ELF-1 (cell line): ENCODE measurements at places on chromosomes 16 and 17.

- no peak for DNase-seq
Observed at GRCh38 chr16:24688359-24688758, 41.1 kb upstream of the TNRC6A start.

DNA sequence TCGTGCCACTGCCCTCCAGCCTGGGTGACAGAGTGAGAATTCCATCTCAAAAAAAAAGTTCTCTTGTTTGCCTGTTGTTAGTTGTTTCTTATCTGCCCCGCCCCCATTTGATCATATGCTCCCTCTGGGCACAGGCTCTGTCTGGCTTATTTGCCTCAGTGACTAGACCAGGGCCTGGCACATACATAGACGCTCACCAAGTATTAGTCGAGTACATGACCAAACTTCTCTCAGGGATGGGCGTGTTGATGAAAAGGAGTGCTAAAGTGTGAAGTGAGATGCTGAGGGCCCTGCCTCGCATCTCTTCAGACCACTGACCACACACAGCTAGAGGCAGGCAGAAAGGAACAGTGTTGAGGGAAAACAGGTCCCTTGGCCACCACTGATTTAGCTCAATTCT is 3.3 kb upstream of the HELZ start:
- no peak for DNase-seq

DNA sequence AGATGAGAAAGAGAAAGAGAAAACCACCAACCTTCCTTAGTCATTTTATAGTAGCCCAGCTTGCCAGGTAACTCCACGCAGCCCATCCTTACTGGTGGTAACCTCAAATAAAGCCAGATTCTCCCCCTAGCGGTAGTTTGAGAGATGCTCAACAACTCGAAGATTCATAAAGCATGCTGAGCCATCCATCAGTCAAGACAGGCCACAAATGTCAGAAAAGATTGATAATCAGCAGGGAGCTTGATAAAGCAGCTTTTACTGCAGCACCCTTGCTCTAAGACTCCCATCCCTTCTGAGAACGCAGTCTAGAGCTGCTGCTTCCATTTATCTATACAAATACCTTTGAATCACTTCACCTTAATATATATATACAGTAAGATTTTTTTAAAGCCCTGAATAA is 451.5 kb upstream of the HSBP1 start:
- peak; percentile 30 for DNase-seq

DNA sequence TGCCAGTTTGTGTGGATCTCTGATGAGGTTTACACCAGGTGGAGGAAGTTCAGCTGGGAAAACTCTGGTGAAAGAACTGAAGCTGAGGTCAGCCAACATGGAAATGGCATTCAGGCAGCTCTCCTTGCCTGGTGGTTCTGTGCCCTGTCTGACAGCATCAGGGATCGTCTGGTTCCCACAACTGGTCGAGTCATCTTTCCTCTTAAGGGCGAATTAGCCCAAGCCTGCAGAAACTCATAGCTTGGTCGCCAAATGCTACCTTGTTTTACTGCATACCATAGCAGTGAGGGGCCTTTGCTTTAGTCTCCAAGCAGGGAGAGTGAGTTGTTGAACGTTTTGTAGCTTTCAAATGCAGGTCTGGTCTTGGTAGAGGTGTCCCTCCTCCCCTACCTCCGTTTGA is 7.2 kb downstream of the PLCG2 start:
- DNase-seq, result peak; percentile 72

DNA sequence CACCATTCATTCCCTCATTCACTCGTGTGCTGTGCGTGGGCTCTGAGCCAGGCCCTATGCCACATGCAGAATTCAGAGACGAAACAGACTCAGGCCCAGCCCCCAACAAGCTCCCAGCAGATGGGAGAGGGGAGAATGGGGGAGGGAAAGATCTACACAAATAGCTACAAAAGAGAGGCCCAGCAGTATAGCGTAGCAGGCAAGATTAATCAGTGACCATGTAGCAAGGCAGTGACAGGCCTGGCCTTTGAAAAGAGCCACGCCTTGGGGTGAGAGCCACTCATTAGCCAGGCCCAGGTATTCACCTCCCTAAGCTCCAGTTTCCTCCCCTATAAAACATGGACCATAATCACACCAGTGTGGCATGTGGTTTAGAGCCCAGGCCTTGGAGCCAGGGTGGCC is 16.4 kb upstream of the KRT19 start:
- peak; percentile 70 for DNase-seq

DNA sequence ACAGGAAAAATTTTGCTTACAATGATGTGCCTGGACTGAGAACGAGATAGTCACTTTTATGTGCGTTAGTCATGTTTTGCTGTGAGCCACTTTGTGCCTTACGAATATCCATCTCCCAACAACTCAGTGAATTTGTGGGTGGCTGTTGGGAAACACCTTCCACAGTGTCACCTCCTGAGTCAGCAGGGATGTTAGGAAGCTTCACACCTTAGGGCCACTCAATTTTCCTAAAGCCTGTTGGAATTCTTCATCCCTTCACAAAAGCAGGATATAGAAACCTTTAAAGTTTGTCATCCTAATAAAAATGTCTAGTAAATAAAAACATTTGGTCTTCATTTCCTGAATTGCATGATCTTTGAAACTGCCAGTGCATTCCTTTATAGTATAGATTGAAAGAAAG is 4.3 kb upstream of the KRTAP3-1 start:
- no peak for DNase-seq

DNA sequence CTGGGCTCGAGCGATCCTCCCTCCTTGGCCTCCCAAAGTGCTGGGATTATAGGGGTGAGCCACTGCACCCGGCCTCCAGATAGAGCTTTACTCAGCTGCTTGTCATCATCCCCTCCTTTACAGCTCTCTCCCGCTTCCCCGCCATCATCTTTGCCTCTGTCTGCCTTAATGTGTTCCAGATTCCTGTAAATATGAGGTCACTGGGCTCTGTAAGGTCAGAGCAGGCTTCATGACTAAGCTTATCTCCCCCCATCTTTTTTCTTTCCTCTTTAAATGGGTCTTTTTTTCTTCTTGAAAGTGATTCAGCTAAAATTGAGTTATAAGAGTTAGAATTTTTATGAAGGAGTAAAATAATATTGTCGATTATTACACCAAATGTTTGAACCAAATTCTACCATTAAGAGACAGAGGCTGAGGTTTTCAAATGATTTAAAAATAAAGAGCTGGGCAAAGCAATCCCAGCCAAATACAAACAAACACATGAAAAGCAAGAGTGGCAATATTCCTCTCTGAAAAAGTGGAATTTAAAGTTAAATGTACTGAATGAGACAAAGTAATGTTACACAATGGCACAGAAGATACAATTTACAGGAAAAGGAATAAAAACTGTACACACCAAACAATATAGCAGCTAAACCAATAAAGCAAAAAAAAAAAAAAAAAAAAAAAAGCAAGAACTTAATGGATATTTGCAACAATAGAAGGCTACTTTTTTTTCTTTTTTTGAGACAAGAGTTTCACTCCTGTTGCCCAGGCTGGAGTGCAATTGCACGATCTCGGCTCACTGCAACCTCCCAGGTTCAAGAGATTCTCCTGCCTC is 62.1 kb downstream of the CRISPLD2 start:
- no peak for DNase-seq

DNA sequence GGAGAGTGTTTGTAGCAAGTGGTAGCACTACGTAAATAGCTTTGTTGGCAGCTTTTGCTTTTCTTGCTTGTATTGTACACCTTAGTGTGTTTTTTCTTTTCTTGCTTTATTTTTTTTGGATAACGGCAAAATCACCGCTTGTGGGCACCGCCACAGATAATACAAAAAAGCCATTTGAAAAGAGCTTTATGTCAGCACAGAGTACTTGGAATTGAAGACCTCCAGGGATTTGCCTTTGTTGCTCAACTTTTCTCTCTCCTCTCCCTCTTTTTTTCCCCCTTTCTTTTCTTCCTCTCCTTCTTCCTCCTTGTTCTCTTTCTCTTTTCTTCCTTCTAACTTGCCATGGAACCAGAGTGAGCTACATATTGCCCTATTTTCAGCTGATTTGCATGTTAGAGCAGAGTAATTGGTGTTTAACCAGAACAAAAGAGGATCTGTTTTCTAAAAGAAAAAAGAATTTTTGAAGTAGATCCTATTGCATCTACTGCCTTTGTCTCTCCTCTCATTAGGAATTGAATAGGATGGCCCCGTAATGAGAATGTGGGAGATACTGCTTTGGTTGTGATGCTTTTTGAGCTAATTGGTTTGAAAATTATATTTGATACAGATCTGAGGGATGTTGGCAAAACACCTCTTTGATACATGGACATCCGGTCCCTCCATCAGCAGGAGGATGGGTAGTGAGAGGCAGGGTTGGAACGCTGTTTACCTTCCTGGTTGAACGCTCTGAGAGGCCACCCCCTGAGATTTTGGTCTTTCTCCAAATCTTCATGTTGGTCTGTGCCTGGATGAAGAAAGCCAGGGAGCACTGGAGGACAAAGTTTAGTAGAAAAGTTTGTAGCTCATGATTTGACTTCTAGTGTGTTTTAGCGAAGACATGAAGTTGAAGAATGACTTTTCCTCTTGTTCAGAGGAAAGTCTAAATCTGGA is 85.6 kb downstream of the MSI2 start:
- no peak for DNase-seq

DNA sequence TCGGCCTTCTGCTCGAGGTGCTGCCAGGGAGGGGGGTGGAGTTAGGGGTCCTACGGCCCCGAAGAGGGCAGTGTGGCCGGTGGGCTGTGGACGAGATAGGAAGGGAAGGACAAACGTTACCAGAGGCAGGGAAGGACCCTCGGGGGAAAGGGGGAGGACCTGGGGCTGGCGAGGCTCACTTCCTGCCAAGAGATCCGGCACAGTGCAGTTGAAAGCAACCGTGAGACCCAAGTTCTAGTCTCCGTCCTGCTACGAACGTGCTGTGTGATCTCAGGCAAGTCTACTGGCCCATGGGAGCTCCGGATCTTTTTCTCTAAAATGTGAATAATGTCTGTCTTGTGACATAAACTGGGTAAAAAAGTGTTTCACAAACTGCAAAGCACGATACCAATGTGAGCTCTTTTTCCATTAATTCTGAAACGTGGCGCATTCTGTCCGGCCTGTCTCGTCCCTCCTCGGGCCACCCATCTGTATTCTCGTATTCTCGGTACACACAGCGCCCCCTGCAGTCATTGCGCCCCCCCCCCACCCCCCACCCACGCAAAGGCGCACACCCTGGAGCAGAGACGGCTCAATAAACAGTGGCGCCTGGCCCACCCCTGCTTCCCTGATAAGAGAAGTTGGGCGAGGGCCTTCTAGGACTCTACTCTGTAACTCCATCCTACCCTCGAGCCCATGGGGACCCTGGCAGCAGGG is 8.8 kb downstream of the CYGB start:
- peak; percentile 10 for DNase-seq

DNA sequence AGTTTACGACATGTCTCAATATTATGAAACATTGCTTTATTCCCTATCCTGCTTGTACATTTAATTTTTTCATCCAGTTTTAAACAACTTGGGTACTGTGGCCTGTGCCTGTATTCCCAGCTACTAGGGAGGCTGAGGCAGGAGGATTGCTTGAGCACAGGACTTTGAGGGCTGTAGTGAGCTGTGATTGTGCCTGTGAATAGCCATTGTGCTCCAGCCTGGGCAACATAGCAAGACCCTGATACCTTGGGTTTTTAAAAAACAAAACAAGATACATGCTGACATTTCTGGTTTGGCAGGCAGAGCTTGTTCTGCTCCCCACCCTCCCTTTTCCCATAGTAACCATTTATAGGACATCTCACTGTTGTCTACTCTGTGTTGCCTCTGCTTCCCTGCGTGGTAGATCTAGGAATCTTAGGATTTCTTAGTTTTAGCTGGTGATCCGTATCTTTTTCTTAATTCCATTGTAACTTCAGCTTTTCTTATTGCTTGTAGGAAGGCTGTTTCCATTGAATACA is 35.6 kb downstream of the TENT4B start:
- DNase-seq, result no peak

DNA sequence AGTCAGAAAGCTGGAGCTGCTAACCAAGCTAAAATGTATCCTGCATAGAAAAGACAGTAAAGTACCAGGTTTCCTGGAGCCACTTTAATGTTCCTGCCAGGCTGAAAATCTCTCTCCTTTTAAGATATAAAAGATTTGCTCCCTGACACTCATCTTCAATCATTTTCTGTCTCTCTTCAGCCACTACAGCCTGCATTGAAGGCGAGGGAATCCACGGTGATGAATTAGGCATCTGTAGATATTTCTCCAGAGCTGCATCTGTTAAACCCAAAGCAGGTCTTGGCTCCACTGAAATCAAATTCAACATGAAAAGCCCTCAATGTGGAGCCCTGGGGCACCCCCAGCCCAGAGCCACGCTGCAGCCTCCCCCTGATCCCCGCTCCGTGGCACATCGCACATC is 94.7 kb upstream of the CRHR1 start:
- no peak for DNase-seq

- peak; percentile 81 for DNase-seq
Observed at GRCh38 chr17:82230609-82231311, 1.9 kb downstream of the SLC16A3 start.

DNA sequence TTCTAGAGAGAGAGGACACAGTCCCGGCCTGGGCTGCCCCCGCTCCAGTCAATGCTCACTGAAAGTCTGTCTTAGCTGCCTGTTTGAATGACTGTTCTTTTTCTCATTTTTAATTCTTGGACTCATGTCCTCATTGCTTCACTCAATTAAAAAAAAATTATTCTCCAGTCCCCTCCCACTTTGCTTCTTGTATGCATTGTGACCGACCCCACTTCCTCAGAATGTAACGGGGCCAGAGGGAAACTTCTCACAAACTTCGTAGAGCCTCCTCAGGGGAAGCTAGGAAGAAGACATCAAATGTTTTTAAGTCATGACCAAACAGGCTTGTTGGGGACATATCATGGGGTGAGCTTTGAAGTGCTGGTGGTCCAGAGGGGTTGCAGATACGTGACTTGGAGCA is 113.2 kb downstream of the CCDC182 start:
- DNase-seq, result no peak

DNA sequence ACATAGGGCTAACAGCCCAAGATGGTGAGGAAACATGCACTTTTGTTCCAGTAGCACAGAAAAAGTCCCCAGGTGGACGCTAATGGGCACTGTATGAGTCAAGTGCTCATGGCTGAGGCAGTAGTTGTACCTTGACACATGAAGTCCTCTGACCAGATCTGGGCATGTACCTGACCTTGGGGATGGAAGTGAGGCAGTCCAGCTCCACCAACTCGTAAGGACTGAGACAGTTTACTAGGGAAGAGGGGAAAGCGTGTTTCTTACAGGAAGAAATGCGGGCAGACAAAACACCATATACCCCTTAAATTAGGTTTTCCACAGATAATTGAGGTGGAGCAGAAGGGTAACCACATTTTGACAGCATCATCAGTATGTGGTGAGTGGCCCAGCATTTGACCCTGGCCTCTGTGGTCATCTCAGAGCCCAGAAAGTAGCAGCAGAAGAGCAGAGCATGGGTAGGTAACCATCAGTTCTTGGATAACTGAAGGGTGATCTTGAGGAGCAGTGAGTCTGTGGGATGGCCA is 32.4 kb upstream of the METTL9 start:
- DNase-seq, result no peak

- peak; percentile 24 for DNase-seq
Observed at GRCh38 chr17:65588181-65588808, 26.8 kb upstream of the AXIN2 start.
